Smooth muscle cell of the brain vasculature (primary cell): ENCODE measurements at places on chromosomes 2 and 18.

GRCh38 chr2:190469771-190470170 lies 61.6 kb downstream of the MFSD6 start:
- no peak for DNase-seq

DNA sequence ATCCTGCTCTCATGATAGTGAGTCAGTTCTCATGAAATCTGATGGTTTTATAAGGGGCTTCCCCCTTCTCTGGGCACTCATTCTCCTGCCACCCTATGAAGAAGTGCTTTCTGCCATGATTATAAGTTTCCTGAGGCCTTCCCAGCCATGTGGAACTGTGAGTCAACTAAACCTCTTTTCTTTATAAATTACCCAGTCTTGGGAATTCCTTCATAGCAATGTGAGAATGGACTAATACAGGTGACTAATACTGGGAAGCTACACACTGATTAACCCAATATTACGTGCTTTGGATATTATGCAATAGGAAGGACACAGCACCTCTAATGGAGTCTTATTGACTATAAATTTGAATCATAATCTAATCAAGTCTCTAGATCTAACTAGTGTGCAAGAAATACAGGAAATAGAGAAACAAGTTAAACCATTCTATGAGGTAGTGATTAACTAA lies 107.2 kb upstream of the ETAA1 start:
- no peak for DNase-seq

DNA sequence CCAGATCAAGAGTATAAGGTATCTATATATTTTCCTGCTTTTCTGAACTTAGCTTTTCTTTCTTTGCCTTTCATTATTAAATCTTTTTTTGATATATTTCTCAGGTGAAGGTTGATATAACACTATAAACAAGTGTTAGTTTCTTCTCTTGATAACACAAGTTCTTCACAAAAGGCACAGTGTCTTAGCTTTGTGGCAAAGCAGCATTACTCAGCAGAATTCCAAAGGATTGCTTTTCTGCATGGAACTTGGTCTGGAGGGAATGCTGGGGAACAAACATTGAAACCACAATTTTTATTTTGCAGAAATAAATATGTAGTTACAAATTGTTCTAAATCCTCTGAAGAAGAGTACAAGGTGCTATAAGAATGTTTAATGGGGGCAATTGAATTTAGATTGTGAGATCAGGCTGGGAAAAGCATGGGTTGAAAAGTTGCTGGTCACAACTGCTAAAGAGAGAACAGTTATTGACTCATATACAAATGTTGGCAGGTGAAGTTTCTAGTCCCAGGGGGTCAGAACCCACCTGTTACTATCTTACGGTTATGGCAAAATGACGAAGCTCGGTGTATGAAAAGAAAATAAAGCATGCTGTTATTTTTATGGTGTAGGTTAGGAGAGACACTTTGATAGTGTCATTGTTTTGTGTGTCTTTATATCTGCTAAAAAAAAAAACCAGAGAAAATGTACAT lies 68.2 kb downstream of the UBR3 start:
- DNase-seq = no peak

DNA sequence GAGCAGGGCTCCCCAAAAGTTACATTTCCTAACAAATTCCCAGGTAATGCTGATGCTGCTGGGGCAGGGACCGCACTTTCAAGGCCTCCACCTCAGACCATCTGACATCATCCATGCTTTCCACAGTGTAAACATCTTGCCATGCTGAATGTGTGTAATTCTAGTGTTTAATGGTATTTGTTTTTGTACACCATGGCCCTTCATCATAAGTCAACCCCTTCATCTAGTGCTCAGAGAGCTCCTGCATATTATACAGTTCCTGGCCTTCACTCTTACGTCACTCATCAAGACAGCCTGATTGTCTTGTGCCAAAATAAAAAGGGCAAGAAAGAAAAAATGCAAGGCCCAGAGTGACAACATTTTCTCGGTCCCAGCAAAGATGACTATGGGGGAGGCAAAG lies 77.5 kb upstream of the ZFP36L2 start:
- DNase-seq = no peak

DNA sequence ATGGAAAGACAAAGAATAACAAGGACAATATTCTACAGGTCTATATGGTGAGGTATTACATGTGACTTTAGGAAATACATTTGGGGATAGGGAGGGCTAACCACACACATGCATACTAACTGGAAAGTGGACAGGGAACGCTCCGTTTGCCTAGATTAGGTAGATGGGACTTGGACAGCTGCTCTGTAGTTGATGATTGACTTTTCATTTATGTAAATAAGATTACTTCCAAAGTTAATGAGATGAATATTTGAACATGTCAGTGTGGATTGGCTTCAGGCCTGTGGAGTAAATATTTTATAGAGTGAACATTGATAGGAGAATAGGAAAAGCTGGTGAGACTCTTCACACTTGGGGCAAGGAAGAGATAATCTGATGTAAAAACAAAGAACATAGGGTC lies 142.0 kb downstream of the NCK2 start:
- no peak for DNase-seq

DNA sequence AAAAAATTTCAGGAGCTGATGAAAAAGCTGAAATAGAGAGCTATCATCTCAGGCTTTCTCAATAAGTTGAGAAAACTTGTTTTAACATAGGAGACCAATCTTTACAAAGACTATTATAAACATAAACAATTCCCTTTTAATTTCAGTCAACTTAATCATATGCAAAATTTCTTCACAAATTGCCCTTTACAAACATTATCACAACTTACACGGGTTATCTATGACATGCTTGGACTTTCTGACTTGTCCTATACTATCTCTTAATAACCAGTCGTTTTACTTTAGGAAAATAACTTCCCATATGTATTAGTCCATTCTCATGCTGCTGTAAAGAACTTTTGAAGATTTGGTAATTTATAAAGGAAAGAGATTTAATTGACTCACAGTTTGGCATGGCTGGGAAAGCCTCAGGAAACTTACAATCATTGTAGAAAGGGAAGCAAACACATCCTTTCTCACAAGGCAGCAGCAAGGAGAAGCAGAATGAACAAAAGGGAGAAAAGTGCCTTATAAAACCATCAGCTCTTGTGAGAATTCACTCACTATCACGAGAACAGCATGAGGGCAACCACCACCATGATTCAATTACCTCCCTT lies 1583.7 kb upstream of the CELF4 start:
- no peak for DNase-seq

GRCh38 chr2:53021828-53022227 lies 745.8 kb upstream of the CHAC2 start:
- no peak for DNase-seq

DNA sequence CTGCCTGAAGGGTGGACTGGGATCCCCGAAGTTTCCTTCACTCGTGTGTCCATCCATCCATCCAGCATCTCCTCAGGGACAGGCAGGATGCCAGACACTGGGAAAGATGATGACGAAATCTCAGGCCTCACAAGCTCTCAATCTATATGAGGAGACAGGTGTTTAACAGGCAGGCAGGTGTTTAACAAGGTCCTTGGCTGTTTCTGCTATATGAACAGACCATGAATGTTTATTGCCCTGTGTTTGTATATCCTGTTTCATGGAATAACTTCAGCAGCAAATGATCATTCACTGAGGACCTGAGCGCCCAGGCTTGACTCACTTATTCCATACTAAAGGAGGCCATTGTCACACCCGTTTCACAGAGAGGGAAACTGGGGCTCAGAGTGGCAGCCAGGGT lies 685.8 kb upstream of the HS6ST1 start:
- DNase-seq = no peak

DNA sequence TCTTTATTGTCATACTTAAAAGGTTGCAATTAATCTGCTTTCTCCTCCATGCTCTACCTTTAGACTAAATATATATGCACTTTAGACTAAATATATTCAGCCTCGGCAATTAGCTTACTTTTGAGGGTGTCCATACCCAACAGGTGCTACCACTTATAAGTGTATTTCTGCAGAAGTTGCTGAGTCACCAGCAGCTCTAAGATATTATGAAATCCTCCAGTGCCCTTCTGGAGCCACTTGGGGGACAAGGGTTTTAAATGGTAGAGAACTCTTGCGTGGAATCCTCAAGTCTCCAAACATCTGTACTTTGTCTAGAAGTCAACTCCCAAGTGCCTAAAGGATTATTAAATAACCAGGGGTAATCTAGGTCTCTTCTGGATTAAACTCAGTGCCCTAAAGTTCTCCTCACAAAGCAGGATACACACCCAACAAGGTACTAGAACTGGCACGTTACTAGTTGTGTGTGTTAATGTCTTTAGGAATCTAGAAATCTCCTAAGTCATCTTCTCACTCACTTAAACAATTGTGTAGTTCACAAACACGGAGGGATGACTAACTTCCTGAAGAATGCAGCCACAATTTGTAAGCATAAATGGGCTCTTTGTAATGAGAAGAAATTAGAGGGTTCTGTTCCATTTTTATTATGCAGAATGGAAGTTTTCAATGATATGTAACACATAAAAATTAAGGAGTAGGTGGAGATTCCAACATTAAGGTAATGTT lies 159.7 kb downstream of the CD226 start:
- no peak for DNase-seq
